ENCODE measurements at places on chromosomes 2 and 18.

GRCh38 chr2:99081891-99082290, 59.6 kb upstream of the C2orf15 start:
- no peak for DNase-seq

GRCh38 chr2:112583497-112584133, 794 bp upstream of the CHCHD5 start:
- no peak for DNase-seq

- no peak for DNase-seq
Measured at GRCh38 chr2:232623768-232624765, 9.3 kb upstream of the EFHD1 start.

DNA sequence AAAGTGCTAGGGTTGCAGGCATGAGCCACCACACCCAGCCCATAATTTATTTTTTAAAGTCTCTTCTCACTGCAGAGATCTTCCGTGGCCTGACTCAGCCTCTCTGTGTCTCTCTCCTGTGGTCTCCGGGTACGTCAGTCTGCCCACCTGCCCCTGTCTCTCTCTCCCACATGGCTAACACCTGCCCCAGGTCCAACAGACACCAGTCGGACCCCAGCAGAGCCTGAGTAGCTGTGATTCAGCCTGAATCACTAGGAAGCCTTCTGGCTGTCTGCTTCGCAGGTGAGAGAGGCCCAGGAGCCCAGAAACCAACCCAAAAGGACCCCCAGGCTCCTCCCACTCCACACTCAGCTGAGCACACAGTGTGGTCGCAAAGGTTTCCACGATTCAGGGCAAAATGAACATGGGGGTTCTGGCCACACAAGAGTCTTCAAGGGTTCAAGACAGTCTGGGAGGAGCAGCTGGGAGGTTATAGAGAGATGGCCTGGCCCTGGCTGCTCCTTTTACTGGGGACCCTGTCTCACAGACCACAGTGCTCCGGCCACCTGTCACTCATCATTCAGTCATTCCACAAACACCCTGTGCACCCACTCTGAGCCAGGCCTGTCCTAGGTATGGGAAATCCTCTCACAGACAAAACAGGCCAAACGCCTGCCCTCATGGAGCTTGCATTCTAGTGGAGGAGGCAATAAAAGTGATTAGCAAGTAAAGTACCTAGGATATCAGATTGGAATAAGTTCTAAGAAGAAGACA, 8.6 kb downstream of the RUFY4 start:
- DNase-seq: no peak

DNA sequence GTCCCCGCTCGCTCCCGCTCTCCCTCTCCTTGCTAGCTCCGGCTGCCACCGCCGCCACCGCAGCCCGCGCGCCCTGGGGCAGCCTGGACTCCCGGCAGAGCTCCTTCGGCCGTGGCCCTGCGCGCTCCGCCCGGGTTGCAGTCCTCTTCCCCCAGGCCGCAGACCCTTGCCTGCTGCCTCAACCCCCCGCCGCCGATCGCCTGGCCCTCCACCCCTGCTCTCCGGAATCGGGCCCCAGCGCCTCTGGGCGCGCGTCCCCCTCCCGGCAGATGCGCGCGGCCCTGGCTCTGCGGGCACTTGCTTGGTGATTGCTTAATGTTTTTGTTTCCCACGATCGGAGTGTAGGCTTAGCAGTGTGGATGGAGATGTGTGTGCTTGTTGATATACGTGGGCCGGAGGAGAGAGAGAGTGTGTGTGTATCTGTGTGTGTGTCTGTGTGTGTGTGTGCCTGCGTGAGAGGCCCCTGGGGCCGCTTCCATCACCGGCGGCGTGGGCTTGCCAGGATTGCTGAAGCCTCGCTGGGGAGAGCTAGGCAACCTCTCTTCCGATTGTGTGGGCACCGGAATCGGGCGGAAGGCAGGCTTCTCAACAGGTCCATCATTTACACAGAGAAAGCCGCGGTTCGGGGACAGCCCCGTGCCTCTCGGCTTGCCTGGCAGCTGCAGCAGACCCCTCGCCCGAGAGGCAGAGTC, 877 bp downstream of the INHBB start:
- no peak for DNase-seq

DNA sequence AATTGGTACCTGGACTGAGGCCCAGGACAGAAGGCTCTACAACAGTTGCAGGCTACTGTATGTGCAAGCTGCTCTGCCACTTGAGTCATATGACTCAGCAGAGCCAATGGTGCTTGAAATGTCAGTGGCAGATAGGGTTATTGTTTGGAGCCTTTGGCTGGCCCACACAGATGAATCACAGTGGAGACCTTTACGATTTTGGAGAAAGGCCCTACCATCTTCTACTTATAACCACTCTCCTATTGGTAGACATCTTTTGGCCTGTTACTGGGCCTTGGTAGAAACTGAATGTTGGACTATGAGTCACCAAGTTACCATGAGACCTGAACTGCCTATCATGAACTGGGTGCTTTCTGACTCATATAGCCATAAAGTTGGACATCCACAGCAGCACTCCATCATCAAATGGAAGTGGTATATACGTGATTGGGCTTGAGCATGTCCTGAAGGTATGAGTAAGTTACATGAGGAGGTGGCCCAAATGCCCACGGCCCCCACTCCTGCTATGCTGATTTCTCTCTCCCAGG, 88.9 kb upstream of the NRXN1 start:
- DNase-seq: no peak

GRCh38 chr2:199230091-199230490, 227.6 kb downstream of the SATB2 start:
- no peak for DNase-seq

DNA sequence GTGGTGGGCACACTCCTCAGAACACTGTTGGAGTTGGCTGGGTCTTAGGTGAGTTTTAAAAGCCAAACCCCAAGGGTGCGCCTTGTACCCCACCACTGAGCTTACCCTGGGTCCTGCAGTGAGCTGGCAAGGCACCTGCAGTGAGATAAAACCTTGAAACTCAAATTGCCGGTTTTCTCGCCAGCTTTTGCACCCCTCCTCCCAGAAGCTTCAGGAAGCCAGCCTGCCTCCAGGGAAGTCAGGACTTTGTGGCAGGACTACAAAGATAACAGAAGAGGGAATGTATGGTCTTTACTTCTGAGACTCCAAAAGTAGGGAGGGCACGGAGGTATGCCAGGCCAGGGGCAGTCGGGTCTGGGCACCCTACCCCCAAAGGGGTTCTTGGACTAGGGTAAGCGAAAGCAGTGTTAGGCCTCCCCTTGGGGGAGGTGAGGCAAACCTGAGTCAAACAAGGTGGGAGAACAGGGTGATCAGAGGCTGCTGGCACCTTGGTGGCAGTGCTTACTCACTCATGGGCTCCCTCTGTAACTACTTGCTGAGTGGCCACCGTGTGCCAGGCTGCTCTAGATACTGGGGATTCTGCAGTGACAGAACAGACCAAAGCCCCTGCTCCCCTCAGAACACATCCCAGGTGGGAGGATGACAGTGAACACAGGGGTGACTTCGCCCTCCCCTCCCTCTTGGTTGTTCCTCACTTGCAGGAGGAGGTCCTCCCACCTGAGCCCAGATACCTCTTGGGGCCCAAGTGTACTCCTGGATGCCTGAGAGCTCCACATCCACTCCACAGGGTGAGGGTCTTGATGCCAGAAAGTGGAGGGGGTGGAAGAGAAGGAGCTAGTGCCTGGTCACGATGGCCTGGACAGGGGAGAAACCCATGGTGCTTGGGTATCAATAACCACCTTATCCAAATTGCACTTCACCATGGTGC, 69.3 kb upstream of the RGPD5 start:
- no peak for DNase-seq

DNA sequence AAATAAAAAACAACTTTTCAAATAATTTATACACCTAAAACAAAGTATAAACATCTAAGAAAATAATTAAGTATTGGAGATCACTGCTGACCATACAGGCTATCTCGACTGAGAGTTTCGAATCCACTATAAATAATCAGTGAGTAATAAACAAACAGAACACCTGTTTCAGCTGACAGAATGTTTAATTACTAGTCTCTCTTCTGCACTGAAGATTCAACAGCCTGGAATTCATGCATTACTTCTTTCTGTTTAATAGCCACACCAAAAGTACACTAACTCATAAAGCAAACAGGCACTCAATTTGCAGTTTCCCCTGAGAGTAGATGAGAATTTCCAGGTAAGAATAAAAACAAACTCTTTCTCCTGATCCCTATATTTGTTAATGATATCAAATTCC, 138.5 kb downstream of the RBMS1 start:
- DNase-seq: no peak

GRCh38 chr2:8598295-8599165, 83.3 kb upstream of the ID2 start:
- DNase-seq: no peak

DNA sequence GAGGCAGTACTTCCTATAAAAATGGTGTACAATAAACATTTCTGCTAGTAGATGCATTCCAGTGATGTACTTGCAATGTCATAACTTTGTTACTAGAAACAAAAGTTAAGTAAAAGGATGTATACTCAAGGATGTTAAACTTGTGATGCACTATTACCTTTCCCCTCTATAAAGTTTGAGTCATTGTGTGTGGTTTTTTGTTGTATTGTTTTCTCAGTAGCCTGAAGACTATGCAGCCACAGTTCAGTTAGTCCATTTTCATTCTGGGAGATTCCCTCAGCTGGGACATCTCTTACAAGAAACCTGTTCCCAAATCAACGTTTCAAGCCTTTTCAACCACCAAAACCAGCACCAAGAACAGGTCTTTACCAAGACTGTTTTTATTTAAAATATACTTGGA, 5.6 kb downstream of the ATP5MC3 start:
- DNase-seq: no peak

DNA sequence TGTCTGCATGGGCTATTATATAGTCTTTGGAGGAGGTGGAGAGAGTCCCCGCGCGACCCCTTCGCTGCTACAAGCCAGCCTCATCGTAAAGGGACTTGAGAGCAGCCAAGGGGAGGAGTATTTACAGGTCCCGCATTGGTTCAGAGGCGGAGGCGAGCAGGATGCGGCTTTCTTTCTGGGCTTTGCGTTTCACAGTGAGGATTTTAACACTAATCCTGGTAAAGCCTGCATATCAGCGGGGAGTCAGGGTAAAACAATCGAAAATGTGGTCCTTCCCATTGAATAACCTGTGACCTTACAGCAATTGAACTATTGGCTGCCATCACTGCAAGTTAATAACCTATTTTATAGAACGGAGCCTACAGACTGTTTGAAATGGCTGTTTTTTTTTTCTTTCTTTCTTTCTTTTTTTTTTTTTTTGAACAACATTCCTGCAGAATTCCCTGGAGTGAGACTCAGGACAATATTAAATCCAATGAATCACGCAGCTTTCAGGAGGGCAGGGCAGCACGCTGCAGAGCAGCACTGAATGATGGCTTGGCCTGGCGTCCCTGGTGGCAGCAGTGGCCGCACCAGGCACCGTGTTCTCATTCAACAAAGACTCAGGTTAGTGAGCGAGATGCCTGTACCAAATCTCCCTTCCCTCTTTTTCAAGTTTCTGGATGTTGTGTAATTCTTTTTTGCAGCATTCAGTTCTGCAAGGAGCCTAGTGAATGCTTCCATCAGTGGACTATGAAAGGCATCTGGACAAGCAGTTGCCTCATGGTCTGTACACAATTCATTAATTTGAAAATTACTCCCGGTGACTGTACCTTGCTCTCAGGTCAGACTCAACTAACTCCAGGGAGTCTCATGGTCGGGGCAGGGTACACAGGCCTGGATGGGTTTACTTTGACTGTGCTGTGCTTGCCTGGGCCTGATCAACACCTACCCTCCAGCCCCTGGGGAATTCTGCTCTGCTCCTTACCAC, 19.8 kb downstream of the SMIM21 start:
- no peak for DNase-seq

DNA sequence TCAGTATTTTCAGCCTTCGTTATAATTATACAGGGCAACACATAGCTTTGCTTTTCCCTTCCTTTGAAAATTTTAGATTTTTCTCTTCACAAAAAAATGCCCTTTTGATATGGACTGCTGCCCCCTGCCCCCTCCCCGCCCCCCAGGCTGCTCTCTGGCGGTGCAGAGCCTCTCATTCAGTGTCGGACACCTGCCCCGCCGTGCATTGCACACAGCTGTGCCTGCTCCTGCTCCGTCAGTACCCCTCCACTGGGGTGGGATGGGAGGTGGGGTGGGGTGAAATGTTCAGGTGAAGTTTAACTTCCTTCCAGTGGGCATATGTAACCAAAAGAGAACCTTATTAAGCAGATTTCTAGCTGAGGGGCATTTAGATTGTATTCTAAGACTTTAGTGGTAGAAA, 148.0 kb downstream of the CCDC85A start:
- DNase-seq: no peak

DNA sequence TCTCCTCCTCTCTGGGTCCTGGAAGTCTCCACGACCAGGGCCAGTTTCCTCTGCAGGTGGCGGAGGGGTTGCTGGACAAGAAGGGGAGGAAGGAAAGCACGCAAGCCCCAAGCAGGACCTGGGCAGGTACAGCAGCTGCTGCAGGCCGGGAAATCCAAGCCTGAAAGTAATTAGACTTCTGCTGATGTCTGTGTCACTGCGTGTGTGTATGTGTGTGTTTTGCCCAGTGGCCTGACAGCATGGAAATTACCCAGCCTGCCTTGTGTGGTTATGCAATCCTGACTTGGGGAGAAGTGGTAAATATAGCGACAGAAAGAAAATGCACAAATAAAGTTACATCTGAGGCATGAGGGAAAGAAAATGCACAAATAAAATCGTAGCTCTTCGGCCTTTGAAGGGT, 121.8 kb upstream of the ZBTB14 start:
- no peak for DNase-seq

- DNase-seq: no peak
Measured at GRCh38 chr18:36372903-36373311, 75.4 kb downstream of the FHOD3 start.

DNA sequence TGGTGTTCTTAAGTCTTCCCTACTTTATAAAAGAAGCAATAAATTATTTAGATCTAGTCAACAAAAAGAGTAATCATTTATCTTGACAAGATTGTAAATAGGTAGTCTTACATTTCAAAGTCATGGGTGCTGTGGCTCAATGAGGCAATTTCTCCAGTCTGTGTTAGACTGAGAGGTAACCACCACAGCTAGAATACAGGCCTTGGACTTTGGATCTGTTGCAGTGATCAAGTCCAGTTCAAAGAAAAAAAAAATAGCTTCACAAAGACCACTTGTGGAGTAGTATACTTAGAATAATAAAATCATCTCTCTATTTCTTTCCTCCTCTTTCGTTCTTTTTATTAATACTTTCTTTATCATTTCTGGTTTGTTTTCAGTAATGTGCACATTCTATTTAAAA, 93.1 kb upstream of the FSIP2 start:
- no peak for DNase-seq
